NCI-H774 (cell line): ENCODE measurements at places on chromosomes 2 and 18.

DNA sequence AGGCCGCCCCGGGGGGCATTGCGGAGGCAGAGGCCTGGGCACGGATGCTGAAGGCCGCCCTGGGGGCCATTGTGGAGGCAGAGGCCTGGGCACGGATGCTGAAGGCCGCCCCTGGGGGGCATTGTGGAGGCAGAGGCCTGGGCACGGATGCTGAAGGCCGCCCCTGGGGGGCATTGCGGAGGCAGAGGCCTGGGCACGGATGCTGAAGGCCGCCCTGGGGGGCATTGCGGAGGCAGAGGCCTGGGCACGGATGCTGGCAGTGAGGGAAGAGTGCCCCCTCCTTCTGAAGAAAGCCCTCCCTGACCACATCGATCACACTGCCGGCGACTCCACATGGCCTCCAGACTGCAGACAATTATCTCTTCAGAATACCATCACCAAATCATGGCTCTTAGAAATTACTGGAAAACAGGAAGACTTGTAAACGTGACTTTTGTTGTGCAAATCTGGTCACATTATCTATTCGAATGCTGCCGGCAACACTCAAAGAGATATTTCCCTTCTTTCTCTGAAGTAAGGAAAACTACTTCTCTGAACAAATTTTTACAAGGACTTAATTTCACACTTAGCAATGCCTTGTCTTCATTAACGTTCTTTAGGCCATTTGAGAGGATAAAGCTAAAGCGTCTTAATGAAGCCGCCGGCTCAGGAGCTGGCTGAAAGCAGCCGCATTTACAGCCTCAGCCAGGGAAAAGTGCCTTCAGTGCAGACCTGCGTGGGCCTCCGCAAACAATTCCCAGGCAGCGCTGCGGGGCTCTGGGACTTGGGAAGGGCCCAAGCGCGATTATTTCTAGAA lies 18.1 kb upstream of the SNTG2 start:
- DNase-seq: no peak

GRCh38 chr2:30491225-30491624 lies 44.2 kb downstream of the LCLAT1 start:
- DNase-seq: no peak

DNA sequence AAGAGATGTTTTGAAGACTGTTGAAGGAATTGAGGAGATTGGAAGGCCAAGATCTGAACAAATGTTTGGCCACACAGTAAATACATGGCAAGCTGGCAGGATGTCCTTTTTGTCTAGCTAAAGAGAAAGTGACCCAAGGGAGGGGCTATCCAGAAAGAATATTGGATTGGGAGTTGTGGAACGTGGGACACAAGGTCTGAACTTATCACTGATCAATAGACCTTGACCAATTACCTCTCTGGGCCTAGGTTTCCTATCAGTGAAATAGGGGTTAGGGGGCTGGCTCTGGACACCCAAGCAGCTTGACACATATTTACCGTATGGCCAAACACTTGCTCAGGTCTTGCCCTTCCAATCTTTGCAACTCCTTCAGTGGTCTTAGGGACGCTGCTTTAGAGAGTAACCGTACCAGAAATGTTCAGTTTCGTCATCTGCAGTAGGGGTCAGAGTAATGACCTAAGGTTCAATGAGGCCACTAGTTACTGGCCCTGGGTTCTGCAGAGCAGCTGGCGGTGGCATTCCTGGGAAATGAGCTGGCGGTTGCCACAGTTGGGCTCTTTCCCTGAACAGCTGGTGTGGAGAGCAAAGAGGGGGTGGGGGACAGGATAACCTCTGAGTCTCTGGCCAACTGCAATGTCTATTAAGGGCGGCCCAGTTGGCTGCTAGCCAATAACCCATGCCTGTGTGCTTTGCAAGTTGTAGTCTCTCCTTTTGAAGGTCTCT lies 70.1 kb upstream of the STPG4 start:
- peak; percentile 68 for DNase-seq

DNA sequence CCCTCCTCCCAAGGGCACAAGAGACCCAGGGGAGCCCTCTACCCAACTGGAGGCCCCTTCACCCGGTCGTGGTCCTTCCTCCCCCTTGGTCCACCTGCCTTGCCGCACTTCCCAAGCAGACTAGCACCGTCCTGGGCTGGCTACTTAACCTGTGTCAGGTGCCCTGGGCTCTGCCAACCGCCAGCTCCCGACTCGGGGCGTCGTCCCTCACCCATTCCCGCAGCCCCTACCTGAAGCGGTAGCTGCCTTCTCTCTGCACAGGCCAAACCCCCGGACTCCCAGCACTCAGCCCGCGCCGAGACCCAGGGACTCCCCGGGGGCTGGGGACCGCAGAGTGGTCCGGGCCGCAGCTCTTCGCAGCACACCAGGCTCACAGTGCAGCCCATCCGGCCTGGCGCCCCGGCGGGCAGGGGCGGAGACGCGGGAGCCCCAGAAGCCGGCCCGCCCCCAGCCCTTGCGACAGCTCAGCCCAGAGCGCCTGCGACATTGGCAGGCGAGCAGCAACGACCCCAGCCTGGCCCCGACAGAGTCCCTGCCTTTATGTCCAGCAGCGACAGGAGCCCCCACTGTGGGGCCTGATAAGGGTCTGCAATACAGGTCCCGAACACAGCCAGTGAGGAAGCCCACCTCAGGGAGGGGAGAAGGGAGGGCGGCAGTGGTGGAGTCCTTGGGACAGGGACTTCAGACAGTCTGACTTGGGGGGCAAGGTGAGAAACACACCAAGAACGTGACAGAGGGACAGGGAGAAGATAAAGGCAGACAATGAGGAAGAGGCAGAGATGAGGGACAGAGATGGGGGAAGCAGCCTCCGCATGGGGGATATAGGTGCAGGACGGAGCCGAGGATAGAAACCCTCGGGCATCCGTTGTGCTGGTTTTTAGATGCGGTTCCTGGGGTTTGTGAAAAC lies 31.0 kb upstream of the TNS1 start:
- DNase-seq: no peak

- peak; percentile 26 for DNase-seq
Measured at GRCh38 chr2:212777020-212777491, 238.5 kb upstream of the ERBB4 start.

DNA sequence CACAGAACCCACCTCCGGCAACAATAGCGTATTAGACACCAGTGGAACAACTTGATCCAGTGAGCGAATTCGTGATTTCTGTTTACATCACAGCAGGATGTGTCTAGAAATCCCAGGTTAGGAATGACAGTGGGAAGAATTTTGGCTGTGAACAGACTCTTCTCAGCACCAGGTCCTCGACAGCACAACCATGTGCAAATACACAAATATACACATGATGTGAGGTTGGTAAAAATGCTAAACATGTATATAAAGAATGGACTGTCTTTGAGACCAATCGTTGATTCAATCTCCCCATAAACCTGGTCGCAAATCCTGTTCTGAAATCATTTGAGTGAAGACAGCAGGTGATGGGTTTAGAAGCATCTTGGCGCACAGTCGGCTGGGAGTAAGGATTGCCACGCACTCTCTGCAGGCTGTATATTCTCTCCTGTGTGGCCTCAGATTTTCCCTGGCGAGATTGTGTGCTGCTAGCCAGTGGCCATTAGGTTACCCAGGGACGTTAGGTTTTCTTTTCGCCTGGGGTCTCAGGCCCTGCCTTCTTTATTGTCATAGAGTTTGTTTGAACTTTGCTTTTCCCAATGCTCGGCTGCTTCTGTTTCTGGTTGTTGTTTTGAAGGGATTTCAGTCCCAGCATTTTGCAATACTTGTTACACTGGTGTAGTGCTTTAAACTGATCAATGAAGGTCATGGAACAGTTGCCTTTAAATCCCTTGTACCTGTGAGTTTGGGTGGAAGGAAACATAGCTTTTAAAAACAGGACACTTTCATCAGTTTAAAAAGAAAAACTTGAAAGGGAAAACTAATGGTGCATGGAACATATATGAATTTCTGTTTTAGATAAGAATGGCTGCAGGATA lies 147.3 kb downstream of the ALPK2 start:
- no peak for DNase-seq

DNA sequence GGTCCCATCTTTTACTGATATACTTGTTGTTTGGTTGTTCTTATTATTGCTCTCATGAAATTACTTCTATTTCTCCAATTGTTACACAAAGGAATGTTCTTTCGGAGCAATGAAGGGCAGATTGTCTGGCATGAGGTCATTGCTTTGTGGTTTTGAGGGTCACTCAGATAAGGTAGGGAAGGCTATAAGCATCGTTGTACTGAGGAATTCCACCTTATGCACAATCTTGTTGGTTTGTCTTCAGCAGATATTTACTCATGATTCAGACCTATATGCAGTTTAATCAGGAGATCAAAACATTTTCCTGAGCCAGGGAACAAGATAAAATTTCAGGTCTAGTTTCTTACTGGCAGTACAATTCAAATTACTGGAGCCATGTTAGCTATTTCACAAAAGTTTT lies 163.0 kb upstream of the SPHKAP start:
- DNase-seq: no peak

- DNase-seq: no peak
Measured at GRCh38 chr2:228762565-228762964, 508.5 kb downstream of the PID1 start.

GRCh38 chr2:38060236-38061018 lies 15.5 kb downstream of the CYP1B1 start:
- DNase-seq: no peak

- DNase-seq: no peak
Measured at GRCh38 chr2:72350852-72351251, 203.2 kb upstream of the CYP26B1 start.

- DNase-seq: peak; percentile 24
Measured at GRCh38 chr2:42568401-42569115, at the start of gene MTA3. Gene MTA3 (plus strand): TSS chr2:42568632. CDS start chr2:42568746, 114 bp downstream.

DNA sequence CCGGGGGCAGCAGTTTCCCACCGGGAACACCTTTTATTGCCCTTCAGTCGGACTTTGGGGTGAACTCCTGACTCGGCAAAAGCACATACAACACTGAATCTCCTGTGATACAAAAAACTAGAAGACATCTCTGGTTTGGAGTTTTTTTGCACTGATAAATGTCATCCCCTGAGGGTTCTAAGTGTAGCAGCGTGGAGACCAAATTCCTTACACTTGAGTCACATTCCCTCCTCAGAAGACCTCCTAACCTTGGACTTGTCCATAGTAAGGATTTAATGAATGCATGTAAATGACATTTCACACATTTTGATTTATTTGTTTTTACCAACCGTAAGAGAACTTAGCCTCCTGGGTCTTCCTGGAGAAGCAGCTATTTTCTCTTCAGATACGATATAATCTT lies 54.0 kb upstream of the GPR45 start:
- no peak for DNase-seq

GRCh38 chr2:172288603-172289002 lies 138.8 kb upstream of the ITGA6 start:
- DNase-seq: peak; percentile 39

DNA sequence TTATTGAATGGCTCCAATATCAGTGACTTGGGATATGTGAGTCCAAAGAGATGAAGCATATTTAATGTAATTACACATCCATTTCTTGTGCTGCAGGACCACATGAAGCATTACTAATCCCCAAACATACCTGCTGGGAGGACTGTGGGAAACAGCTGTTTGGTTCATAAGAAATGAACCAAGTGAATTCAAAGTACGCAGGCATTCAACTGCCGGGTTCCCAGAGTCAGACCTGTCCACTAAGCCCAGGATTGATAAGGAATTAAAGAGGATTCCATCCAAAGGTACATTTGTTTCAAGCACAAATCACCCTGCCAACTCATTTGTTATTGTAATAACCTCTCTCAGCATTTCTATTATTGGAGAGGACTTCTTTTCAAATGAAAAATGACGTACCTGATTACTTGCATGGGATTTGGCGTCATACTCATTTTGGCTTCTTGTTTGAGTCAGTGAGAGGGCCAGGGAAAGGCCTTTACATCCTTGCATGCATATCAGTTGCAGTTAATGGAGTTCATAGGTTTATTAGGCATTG lies 230.7 kb downstream of the TXNL1 start:
- DNase-seq: no peak

GRCh38 chr18:6835345-6835744 lies 105.8 kb downstream of the ARHGAP28 start:
- DNase-seq: no peak

DNA sequence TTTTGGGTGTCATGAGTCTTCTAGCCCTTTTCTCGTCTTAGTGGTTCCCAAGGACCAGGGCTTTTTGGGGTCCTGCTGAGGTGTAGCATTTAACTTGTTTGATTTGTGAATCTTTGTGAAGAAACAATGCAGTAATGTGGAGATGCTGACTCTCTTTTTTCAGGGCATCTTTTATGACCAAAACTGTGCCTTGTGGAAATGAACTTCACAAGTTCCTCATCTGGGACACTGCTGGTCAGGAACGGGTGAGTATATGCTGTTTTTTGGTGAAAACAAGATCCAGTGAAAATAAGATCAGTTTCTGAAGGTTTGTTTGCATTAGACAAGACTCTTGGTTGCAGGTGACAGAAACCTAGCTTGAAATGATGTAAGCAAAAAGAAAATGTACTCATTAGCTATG lies 83.9 kb downstream of the RAB31 start:
- no peak for DNase-seq

DNA sequence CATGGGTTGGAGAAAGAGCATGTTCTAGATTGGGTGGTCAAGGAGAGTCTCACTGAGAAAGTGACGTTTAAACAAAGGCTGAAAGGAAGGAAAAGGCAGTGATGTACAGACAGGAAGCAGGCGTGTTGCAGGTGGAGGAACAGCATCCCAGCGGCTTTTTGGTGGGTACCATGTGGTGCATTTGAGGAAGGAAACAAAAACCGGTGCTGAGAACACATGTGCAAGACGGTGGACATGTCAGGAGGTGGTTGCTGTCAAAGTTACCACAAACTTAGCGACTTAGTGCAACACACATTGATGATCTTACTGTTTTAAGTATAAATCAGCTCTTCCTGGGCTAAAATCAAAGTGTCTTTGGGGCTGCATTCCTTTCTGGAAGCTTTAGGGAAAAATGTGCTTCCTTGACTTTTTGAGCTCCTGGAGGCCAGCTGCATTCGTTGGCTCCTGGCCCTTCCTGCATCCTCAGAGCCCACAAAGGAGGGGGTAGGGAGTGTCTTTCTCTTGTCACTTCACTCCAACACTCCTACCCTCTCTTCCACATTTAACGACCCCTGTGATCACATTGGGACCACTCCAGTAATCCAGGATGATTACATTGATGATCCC lies 380.6 kb downstream of the FBXO15 start:
- DNase-seq: no peak

DNA sequence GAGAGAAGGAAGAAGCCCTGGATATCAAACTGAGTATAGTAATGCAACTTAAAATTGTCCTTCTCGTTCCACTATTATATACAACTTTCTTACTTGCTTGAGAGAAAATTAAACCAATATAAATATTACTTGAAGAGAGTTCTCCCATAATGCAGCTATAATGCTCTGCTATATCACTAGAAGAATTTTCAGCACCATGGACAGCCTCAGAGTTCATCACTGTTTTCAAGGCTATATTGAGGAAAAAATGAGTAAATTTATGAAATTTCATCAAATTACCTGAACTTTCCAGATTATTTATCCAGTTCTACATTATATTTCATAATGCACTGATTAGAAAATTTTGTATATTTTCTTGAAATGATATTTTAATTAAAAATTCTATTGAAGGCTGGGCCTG lies 1053.5 kb upstream of the FAM98A start:
- DNase-seq: no peak

- DNase-seq: no peak
Measured at GRCh38 chr2:129491308-129491707, 488.2 kb upstream of the RAB6C start.

- DNase-seq: no peak
Measured at GRCh38 chr2:39796134-39796533, 17.1 kb upstream of the THUMPD2 start.
